Activated CD4-positive, CD25-positive, alpha-beta regulatory T cell (primary cell): ENCODE measurements at places on chromosomes 2 and 18.

- DNase-seq, result no peak
These were observed 42.1 kb downstream of the DDX18 start for GRCh38 chr2:117856415-117857210.

DNA sequence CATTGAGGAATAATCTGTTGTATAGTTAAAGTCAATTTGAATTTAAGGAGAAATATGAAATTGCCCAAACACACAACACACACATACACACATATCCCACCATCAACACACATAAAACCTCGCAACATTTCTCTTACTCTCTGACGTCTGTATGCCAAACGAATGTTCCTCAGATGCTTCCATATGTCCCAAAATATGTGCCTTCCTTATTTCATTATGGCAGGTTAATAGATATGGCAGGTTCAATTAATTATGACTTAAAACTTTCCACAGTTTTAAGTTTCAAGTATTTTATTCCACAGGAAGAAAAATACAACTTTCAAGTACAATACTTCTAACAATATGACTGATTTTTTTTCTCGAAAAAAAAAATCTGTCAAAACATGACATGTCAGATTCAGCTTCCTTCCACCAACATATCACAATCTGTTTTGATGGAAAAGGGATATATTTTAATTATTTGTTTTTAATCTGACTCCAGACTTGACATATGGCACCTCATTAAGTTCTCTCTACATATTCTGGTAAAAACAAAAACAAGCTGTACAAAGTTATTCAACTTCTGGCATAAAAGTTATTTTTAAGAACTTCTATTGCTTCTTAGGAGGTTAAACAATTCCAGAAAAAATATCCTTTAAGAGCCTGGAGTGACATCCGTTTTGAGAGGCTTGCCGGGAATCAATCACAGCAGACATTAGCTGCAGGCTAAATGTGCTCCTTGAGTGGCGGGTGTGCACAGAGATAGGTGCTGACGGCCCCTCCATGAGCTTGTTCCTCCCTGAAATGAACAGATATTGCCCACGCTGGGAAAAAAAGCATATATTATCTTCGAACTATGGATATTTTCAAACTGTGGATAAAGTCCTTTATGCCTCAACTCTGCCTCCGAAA lies 812.7 kb downstream of the DCDC2C start:
- DNase-seq, result no peak

DNA sequence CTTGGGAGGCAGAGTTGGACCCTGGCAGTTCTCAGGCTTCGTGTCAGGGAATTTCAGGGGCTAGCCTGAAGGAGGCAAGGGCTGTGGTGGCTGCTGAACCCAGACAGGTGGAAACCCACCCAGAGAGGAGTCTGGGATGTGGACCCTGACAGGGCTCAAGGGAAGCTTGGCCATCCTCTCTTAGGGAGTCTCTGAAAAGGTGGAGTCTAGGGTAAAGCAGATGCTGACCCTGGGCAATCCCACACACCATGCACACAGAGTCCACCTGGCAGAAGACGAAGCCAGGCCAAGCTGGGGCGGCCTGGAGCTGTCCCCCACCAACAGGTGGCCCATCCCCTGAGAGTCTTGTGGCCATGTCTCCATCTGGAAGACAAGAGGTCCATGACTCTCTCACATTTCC lies 41.2 kb upstream of the TEX51 start:
- DNase-seq, result no peak

DNA sequence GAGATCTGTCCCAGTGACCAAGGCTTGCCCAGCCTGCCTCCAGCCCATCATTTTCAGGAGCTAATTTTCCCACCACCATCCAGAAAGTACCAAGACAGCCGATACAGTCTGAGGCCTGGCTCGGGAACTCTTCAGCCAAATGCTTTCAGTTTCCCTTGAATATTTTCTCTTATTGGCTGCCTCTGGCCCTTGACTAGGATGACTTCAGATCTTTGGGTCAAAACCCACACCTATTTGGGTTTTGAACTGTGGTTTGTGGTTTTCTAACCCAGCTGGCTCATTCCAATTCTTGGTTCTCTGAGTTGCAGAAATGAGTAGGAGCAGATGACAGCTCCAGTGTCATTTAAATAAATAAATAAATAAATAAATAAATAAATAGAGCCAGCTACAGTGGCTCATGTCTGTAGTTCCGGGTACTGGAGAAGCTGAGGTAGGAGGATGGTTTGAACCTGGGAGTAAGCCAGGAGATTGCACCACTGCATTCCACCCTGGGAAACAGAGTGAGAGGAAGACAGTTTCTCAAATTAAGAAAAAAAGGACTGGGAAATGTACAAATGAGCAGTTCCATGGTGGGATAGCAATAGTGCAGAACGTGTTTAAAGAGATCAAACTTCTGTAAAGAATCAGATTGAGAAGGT lies 465.0 kb upstream of the SOX11 start:
- no peak for DNase-seq

DNA sequence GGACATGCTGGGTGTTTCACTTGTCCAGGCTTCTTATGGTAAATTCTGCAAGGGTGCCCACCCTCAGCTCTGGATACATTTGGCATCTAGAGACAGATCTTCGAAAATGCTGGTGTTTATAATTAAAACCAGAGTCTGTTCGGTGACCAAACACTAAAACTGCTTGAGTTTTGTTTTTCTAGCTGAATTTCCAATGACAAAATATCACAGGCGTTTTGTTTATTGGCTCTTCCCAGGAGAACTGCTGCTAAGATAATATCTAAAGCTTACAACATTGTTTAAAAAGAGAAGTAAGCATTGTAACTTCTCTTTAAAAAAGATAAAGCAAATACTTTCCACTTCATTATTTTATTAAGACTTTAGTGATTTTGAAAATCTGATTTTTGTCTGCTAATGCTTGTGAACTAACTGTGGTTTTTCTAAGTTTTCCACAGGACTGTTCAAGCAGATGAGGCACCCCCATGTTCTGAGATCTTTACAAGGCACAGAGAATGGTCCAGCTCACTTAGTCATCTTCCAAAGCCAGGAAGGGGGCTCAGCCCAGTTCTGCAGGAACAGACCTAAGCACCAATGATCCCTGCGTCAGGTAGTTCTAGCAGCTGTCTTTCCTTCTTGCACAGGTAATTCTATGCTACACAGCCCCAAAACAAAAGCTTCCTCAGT lies 94.8 kb upstream of the LTBP1 start:
- no peak for DNase-seq

GRCh38 chr18:27062802-27063201 lies 122.3 kb downstream of the CHST9 start:
- no peak for DNase-seq

- no peak for DNase-seq
These were observed 55.1 kb upstream of the ACSL3 start for GRCh38 chr2:222805591-222806304.

DNA sequence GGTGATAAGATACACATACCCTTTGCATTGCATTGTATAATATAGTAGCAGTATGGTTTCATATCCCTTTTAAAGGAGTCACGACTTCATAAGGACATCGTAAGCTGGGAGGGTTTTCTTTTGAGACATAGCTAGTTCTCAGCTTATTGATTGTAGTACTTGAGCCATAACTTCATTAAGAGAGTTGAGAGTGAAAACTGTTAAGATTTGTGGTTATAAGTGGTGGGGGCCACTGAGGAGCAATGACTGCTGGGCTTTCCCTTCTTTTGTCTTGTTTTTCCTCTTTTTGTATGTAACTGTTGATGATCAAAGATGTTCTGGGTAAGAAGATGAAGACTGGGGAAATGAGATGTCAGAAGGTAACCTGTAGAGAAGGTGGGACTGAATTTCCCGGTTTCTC lies 11.0 kb downstream of the EIF5B start:
- DNase-seq, result no peak

- no peak for DNase-seq
These were observed 197.2 kb downstream of the LDLRAD4 start for GRCh38 chr18:13415736-13416135.
